IMR-90 (cell line): ENCODE measurements at places on chromosomes 4 and X.

GRCh38 chr4:7779432-7779768, 160.3 kb downstream of the AFAP1 start:
- DNase-seq: peak; percentile 49

DNA sequence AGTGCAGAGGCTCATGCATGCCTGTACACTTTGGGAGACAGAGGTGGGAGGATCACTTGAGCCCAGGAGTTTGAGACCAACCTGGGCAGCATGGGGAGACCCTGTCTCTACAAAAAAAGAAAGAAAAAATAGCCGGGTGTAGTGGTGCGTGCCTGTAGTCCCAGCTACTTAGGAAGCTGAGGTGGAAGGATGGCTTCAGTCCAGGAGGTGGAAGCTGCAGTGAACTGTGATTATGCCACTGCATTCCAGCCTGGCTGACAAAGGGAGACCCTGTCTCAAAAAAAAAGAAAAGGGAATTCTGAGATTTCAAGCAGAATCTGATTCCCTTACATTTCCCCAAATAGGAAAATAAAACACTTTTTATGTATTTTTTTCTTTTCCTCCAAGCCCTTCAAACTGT, 83.5 kb downstream of the SYNPO2 start:
- no peak for DNase-seq

GRCh38 chrX:117429501-117429900, 687.1 kb downstream of the KLHL13 start:
- DNase-seq: no peak

DNA sequence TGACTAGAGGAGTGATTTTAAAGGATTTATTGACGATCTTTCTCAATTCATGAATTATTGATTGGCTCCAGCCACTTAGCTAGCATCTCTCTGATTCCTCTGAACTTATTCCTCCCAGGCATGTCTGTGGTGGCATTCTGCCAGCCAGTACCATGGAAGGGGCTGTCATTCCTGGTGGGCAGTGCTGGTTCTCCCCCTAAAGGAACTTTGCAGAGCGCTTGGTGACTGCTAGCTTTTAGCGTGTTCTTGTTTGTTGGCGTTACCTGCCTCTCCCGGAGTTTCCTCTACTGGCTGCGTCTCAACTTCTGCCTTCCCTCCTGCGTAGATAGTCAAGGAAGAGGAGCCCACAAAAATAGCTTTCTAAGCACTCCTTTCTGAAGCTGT, 19.3 kb downstream of the SRD5A3 start:
- no peak for DNase-seq

DNA sequence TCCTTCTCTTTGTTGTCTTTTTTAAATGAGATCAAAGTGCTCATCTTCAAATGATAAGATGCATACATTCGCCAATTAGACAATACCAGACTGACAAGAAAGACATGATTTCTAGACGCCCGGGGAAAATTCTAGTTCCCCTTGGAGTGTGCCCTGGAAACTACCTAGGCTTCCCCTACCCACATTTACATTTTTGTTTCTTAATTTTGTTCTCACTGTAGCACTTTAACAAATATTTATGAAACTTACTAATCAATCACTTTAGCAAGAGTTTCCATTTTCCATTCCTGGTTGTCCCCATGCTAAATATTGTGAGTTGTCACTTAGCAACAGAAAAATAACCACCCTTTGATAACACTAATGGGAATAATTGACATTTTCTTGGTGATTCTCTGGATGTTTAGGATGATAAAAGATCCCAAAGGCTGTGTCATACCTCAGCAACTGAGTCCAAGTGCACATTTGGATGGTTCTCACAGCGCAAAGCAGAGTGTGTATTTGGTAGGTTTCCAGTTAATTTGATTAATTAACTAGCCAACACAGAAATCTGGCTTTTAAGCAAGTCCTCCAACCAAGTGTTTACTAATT, 69.6 kb downstream of the FGFBP1 start:
- no peak for DNase-seq

DNA sequence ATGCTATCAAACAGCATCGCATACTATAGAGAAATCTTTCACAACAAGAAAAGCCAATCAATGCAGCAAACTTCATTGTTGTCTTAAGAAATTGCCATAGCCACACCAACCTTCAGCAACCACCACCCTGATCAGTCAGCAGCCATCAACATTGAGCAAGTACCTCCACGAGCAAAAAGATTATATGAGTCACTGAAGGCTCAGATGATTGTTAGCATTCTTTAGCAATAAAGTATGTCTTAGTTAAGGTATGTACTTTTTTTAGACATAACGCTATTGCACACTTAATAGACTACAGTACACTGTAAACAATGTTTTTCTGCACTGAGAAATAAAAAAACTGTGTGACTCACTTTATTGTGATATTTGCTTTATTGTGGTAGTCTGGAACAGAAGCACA, 37.8 kb upstream of the FUNDC1 start:
- peak; percentile 81 for DNase-seq

- no peak for DNase-seq
Measured at GRCh38 chr4:2457481-2458295, 11.2 kb upstream of the RNF4 start.

- DNase-seq: peak; percentile 1
Measured at GRCh38 chr4:136412708-136413107, 1119.6 kb downstream of the PCDH18 start.

DNA sequence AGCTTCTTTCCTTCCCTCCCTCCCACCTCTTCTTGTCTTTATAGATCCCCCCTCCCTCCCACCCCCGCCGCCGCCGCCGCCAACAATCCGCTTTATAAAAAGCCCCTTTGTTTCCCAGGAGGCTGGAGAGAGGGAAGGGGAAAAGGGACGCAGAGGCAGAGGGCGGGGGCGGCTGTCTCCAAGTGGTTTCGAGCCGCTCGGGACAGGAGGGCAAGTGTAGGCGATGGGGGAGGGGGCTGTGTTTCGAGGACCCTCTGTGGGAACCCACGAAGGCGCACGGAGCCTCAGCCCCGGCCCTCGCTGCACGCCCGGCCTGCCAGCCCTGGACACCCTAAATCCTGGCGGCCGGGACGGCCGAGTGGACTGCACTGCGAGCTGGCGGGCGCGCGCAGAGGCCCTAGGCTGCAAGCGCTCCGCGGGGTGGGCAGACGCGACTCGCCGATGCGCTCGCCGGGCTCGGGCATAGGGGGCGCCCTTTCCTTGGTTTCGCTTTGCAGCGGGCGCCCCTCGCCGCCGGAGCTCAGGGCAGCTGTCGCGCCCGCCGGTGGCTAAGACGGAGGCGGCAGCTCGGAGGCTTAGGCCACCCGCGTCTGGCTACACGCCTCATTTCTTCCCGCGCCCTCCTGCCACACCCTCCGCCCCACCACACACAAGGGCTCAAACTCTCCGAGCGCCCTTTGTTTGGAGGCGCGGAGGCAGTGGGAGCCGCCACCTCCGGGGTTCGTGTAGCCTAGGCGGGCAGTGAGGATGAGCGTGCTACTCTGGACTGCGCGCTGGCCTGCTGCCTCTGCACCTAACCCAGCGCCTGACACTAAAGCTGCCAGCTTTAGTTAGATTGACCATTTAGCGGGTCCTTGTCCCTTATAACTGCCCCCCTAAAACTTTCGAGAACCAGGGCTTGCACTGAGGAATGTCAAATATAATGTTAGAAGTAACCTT, 2.2 kb downstream of the MAMLD1 start:
- DNase-seq: peak; percentile 50

DNA sequence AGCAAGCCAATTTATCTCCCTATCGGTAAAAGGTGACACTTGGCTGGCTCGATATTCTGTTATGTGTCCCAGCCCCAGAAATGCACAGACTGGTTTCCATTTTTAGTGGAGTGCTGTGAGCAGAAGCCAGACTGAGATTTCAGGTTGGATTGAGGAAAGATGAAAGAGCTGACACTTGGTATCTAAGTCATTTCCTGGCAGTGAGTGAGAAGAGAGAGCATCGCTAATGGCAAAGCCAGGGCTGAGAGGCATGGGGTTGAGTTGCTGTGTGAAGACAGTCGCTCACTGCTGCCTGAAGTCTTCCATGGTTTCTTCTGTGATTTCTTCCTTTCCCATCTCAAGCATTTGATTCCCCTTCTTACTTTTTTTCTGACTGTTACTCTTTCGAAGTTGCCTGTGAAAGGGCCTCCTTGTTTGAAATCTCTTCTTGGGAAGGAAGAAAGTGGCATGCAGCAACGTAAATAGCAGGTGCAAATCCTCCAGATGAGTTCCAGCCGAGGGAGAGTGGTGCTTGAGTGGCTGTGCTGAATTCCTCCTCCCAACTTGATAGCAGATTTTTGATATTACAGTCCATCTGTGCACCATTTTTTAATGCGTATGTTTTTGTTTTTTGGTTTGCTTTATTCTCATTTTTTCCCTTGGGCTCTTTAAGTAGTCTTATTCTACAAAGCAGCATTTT, 109.2 kb upstream of the LIMCH1 start:
- DNase-seq: no peak
